ENCODE measurements at places on chromosomes 6 and 20.

DNA sequence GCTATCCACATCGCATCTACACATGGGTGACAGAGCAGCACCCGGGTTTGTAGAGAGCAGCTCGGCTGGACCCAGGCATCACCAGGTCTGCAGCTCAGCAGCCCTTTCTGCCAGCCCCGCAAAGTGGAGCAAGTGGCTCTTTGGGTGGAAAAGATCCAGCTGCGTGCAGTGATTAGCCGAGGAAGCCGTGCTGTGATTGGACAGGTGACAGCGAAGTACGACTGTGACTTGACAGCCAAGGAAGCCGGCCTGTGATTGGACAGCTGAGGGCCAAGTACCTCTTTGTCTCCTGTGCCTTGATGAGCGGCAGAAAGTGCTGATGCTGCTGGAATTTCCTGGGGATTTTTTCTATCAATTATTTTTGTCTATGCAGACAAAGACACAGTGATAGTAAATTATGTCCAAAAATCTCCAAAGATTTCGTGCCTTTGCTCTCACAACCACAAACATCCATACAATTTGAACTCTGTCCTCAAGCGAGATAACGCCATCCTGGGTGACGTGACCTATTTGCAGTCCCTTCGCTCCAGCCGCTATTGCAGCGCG, 62.3 kb upstream of the GPR31 start:
- DNase-seq = no peak

- DNase-seq = no peak
Observed at GRCh38 chr6:64547594-64548268, 912.1 kb downstream of the PHF3 start.

DNA sequence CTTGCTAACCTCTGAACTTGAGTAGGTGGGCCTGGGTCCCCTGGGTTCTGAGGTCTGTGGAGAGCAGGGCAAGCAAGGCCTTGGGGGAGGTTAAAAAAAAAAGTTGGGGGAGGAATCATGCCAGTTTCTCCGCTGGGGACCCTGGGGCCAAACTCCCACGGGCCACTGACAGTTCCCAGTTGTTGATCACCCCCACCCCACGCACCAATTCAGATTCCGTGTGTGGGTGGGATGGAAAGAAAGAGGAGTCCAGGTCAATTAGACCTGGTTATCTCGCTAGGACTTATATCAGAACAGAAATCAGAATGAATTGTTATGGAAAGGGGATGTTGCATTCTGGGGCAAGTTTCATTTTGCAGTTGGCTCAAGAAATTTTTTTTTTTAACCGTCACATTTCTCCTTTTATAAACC, 46.7 kb upstream of the SUPT3H start:
- no peak for DNase-seq

GRCh38 chr6:37738216-37738615, 40.5 kb upstream of the MDGA1 start:
- DNase-seq = no peak

- DNase-seq = no peak
Observed at GRCh38 chr6:23498013-23498412, 628.0 kb upstream of the NRSN1 start.

DNA sequence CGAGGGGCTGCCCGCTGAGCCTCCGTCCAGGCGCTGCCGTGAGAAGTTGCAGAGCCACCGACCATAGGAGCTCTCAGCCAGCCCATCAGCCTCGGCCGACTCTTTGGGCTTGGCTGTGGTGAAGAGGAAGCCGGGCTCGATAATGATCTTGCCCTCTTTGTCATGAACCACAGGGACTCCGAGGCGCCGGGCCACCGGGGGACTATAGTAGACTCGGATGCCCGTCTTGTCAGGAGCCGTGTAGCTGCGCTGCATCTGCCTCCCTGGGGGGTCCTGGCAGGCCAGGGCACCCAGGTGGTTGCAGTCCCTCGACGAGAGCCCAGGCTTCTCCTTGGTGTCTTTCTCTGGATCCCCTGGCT, 20.5 kb upstream of the DSN1 start:
- no peak for DNase-seq

- no peak for DNase-seq
Observed at GRCh38 chr6:34315780-34316179, 67.0 kb upstream of the SMIM29 start.

- DNase-seq = peak; percentile 43
Observed at GRCh38 chr6:111662794-111663593, 57.3 kb upstream of the TRAF3IP2 start.

GRCh38 chr6:25326960-25327359, 47.8 kb downstream of the CARMIL1 start:
- DNase-seq = no peak

- DNase-seq = no peak
Observed at GRCh38 chr6:84707171-84707570, 57.2 kb downstream of the TBX18 start.

DNA sequence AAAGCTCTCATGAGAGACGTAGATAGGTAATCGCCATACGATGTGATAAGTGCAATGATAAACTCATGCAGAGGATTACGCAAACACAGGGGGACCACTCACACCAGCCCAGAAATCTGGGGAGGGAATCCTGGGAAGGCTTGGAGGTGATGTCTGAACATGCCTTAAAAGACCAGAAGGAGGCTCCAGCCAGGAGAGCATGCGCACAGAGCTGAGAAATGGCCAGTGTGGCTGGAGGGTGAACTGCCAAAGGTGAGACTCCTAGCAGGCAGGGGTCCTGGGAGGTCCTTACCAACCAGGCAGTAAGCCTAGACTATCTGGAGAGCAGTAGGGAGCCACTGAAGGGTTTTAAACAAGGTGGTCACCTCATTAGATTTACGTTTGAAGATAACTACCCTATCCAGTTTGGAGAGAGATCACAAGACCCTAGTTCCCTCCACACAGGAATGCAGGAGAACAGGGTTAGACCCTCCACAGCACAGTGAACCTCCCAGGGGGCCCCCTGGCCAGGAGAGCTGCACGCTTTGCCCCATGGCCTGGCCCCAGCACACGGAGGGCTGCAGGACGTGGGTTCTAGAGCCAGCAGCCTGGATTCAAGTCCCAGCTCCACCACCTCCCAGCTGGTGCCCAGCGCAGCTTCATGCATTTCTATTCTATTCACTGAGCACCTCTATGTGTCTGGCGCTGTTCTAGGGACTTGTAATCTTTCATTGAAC, 13.1 kb downstream of the MDFI start:
- DNase-seq = peak; percentile 48

GRCh38 chr20:61555566-61555965, 303.5 kb downstream of the CDH4 start:
- DNase-seq = no peak

GRCh38 chr6:11729076-11729475, 49.5 kb downstream of the ADTRP start:
- no peak for DNase-seq

- DNase-seq = peak; percentile 11
Observed at GRCh38 chr20:3014662-3015061, 28.8 kb upstream of the GNRH2 start.

- DNase-seq = no peak
Observed at GRCh38 chr6:18413381-18413780, 26.2 kb downstream of the RNF144B start.

DNA sequence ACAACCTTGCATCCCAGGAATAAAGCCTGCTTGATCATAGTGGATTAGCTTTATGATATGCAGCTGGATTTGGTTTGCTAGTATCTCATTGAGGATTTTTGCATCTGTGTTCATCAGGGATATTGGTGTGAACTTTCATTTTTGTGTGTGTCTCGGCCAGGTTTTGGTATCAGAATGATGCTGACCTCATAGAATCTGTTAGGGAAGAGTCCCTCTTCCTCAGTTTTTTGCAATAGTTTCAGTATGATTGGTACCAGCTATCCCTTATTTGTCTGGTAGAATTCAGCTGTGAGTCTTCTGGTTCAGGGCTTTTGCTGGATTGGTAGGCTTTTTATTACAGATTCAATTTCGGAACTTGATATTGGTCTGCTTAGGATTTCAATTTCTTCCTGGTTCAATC, 132.5 kb downstream of the ZFAND3 start:
- DNase-seq = no peak

DNA sequence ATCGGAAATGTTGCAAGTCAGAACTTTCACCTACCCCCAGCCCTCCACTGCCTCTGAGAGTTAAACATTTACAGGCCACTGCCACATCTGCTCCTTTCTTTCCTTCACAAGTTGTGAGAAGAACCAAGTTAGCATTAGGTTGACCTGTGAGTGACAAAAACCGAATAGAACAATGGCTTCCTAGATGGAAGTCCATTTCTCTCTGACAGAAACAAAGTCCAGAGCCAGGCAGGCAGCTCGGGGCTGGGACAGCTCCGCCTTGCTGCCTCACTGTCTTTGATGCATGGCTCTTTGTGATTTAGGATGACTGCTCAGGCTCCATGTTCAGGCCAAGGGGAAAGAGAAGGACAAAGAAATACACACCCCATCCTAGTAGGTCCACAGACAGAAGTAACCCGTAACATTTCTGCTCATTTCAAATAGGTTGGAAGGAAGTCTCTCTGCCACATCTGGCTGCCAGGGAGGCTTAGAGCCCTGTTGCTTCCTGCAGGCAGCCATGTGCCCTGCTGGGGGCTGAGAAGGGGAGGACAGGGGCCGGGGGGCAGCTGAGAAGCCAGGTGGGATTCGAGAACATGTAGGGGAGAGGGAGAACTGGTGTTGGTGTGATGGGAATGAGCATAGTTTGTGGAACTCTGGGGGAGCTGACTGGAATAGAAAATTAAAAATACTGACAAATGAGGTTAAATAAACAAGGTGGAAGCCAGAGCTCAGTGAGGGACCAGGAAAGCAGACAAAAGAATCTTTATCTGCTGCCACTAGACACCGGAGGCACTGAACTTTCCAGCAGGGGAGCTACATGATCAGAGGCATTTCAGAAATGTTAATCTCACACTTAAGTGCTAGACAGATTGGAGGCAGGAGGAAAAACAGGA, 19.5 kb upstream of the IER3 start:
- DNase-seq = peak; percentile 56

GRCh38 chr6:5645328-5646290, 361.1 kb downstream of the NRN1 start:
- DNase-seq = no peak

GRCh38 chr6:10030942-10031537, 383.8 kb downstream of the TFAP2A start:
- peak; percentile 33 for DNase-seq

DNA sequence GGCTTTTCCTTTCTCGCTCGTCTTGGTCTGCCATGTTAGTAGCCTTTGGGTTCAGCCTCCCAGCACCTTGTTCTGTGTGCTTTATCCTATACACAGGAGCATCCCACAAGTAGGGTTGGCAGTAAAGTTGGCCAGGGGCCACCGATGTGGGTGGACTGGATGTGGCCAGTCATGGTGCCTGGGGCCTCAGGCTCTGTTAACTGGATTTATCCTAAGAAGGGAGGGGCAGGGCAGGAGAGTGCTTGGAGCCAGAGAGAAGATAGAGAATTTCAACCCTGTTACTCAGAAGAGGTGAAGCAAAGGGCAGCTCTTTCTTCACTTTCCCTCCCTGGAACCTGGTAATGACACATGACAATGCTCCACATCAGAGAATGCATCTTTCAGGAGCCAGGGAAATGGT, 14.1 kb upstream of the SIRPB2 start:
- no peak for DNase-seq

- no peak for DNase-seq
Observed at GRCh38 chr6:49110916-49111315, 352.1 kb downstream of the MMUT start.

- no peak for DNase-seq
Observed at GRCh38 chr6:9155836-9156235, 720.5 kb upstream of the SLC35B3 start.

DNA sequence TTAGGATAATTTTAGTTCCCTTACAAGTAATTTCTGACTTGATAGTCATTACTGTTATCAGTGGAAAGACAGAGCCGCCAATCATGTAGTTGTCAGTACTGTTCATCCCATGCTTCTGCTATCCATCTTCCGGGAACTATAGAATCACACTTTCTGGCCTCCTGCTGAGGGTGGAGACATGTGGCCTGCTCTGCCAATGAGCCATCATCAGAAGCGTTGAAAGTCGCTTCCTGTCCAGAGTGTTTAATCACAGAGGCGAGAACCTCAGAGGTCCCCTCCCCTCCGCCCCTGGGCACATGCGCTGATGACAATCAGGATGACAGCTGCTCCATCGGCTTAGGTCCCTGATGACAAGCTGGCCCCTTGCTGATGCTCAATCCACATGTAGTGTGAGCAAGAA, 3.0 kb downstream of the DDO start:
- DNase-seq = no peak

- DNase-seq = no peak
Observed at GRCh38 chr20:50182346-50182745, 8.3 kb upstream of the CEBPB start.

DNA sequence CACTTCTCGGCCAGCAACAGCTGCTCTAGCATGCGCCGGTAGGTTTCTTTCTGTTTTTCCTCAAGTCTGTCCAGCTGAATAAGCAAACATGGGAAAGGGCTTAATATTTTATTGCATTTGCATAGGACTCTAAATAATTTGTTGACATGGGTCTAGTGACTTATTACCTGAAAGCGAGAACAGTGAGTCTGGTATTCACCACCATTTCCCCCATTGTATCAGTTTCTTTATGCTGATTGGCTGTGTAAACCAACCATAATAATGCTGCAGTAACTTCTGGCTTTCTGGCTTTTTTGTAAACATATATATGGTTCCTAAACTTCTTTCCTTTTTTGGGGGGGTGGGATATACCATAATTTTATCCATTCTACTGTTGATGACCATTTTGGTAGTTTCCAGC, 69.1 kb upstream of the TMEM30A start:
- DNase-seq = no peak
